ENCODE measurements at places on chromosomes 5 and 9. TPM values are rescaled to one million over a fixed set of nuclear protein-coding genes. Genes with fewer than 3 reads are reported as not detected.

- H3K27ac ChIP-seq = no peak overlapping the region
- H3K36me3 ChIP-seq = no peaks in the 10 kb centered on the region
- H3K4me1 ChIP-seq = no peaks in the 10 kb centered on the region
- H3K4me3 ChIP-seq = no peak overlapping the region
- no peaks in the 10 kb centered on the region for H3K27me3 ChIP-seq
These were observed 35.2 kb downstream of the FAT2 start for GRCh38 chr5:151555760-151556576.

STK32A gene
- total RNA-seq = 2.8 TPM

GRCh38 chr5:180644129-180644824 is 5.1 kb downstream of the FLT4 start:
- H3K36me3 ChIP-seq = no peaks in the 10 kb centered on the region
- H3K27me3 ChIP-seq = peaks cover 8% of the 10 kb centered on the region
- H3K4me3 ChIP-seq = no peak overlapping the region
- no peak overlapping the region for H3K27ac ChIP-seq

GRCh38 chr9:125409217-125409636 is 147.6 kb downstream of the GAPVD1 start:
- no peak overlapping the region for H3K4me3 ChIP-seq
- DNase-seq = no peak
- H3K36me3 ChIP-seq = no peaks in the 10 kb centered on the region
- H3K4me1 ChIP-seq = no peaks in the 10 kb centered on the region
- no peaks in the 10 kb centered on the region for H3K27me3 ChIP-seq

- no peak for DNase-seq
- H3K27ac ChIP-seq = no peak overlapping the region
- no peaks in the 10 kb centered on the region for H3K36me3 ChIP-seq
- no peak overlapping the region for H3K4me3 ChIP-seq
- H3K4me1 ChIP-seq = no peaks in the 10 kb centered on the region
- no peaks in the 10 kb centered on the region for H3K27me3 ChIP-seq
These were observed 157.9 kb upstream of the FBN2 start for GRCh38 chr5:128695791-128696530.

- H3K4me3 ChIP-seq = no peak overlapping the region
- no peaks in the 10 kb centered on the region for H3K27me3 ChIP-seq
- no peak for DNase-seq
- no peaks in the 10 kb centered on the region for H3K4me1 ChIP-seq
- no peaks in the 10 kb centered on the region for H3K36me3 ChIP-seq
These were observed 99.1 kb upstream of the ABCA1 start for GRCh38 chr9:105027084-105027483.

ADAMTSL2 gene
- under 0.01 TPM for total RNA-seq

- H3K4me3 ChIP-seq = no peak overlapping the region
- H3K27ac ChIP-seq = no peak overlapping the region
- H3K36me3 ChIP-seq = no peaks in the 10 kb centered on the region
- H3K27me3 ChIP-seq = no peaks in the 10 kb centered on the region
- no peaks in the 10 kb centered on the region for H3K4me1 ChIP-seq
These were observed 59.5 kb upstream of the PCSK1 start for GRCh38 chr5:96492459-96493047.

- H3K4me3 ChIP-seq = no peak overlapping the region
- H3K36me3 ChIP-seq = no peaks in the 10 kb centered on the region
- no peaks in the 10 kb centered on the region for H3K27me3 ChIP-seq
- no peak overlapping the region for H3K27ac ChIP-seq
- peak; percentile 43 for DNase-seq
These were observed 145.9 kb downstream of the YIPF5 start for GRCh38 chr5:144024545-144024944.

DNA sequence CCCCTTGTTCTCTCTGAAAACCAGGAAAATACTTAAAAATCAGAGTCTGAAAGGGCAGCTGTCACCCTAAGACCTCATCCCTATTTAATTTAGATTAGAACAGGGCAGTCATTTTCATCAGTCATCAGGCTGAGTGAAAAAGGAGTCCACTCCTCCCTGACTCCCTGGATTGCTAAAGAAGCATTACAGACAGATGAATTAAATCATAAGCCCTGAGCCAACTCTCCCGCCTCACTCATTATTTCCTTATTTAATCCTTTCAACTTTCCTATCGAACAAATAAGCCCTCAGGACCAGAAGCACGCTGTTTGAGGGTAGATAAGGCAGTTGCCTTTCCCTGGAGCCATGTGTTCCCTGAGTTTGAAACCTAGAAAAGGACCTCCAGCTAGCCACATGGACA is 201.9 kb upstream of the ANKRD55 start:
- no peaks in the 10 kb centered on the region for H3K27me3 ChIP-seq
- no peak for DNase-seq
- no peaks in the 10 kb centered on the region for H3K4me1 ChIP-seq
- H3K4me3 ChIP-seq = no peak overlapping the region
- no peaks in the 10 kb centered on the region for H3K36me3 ChIP-seq

DNA sequence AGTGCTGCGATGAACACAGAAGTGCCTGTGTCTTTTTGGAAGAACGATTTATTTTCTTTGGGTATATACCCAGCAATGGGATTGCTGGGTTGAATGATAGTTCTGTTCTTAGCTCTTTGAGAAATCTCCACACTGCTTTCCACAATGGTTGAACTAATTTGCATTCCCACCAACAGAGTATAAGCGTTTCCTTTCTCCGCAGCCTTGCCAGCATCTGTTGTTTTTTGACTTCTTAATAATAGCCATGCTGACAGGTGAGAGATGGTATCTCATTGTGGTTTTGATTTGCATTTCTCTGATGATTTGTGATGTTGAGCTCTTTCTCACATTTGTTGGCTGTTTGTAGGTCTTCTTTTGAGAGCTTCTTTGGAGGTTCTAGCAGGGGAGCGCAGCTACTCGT is 134.6 kb downstream of the TENT4A start:
- H3K27ac ChIP-seq = no peak overlapping the region
- H3K4me1 ChIP-seq = no peaks in the 10 kb centered on the region
- H3K4me3 ChIP-seq = no peak overlapping the region
- no peaks in the 10 kb centered on the region for H3K36me3 ChIP-seq
- DNase-seq = no peak

GRCh38 chr9:131811405-131811804 is 71.5 kb upstream of the RAPGEF1 start:
- H3K27ac ChIP-seq = no peak overlapping the region
- H3K4me3 ChIP-seq = no peak overlapping the region
- no peaks in the 10 kb centered on the region for H3K4me1 ChIP-seq
- DNase-seq = no peak
- H3K27me3 ChIP-seq = peaks cover 29% of the 10 kb centered on the region

MARCHF11 gene
- total RNA-seq = not detected

DNA sequence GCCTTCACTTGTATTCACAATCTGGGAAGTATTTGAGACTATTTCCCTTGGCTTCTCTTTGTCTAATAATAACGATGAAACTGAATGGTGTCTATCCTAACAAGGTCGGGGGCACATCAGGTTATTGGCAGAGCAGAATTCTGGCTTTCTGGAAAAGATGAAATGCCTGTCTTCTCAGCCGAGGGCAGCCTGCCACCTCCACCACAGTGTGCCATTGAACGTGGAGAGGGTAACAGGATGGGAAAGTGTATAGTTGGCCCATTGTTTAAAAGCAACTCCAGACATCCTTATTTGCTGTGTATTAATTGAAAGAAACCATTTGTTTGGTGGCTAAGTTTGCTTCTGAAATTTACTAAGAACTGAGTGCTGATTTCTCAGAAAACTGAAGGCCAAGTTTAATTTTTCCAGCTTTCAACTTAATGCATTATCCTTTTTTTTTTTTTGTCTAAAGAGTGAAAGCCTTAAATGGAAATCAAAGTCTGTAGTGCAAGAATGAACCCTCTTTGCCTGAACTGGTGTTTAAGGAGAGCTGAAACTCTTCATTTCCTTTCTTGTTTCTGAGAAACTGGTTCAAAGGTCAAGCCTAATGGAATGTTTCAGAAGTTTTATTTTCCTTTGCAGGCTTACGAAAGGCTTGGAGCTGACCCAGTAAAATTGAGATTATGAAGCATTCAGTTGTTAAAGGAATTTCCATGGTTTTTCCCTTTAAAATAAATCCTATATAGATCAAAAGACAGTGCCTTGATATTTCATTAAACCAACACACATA is 563.7 kb upstream of the DAP start:
- no peak overlapping the region for H3K4me3 ChIP-seq
- no peak for DNase-seq
- no peaks in the 10 kb centered on the region for H3K27me3 ChIP-seq
- H3K4me1 ChIP-seq = no peaks in the 10 kb centered on the region

PKD2L2 gene
- total RNA-seq = 0.26 TPM

S1PR3 gene
- 23.1 TPM for total RNA-seq

DNA sequence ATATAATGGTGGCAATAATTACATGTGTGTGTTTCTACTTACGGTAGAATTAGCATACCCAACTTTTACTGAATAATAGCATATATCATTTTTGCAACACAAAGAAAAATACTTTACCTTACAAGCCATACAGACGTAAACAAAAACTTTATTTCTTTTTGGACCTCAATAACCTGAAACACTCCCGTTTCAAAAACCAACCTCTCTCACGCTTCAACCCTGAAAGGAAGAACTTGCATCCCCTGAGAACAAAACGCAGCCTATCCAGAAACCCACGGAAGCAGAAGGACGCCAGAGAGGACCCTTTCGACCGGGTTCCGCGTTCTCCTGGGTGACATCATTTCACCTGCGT is at the start of gene RNF38:
RNF38 (minus strand) TSS at position 290 of the 352 bp plus-strand sequence; CDS start at position 129, 161 bp downstream.
- H3K4me1 ChIP-seq = peaks cover 6% of the 10 kb centered on the region
- peak within 1 kb of the TSS; percentile 76 for H3K4me3 ChIP-seq
- DNase-seq = no peak

DNA sequence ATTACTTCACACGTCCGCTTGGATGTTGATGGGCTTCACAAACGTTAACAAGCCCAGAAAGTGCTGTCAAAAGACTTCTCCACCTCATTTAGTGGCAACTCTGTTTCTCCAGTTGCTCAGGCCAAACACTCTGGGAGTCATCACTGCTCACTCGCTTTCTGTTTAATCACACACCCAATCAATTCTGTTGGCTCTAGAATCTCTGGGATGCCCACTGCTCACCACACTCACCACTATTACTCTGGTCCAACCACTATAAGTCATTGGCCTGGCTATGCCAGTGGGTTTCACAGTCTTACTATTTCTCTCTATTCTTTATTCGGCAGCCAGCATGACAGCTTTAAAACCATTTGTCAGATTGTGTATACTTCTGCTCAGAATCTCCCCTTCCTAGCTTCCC is 163.5 kb downstream of the KDM4C start:
- H3K4me3 ChIP-seq = no peak overlapping the region
- DNase-seq = no peak
- H3K36me3 ChIP-seq = no peaks in the 10 kb centered on the region
- no peak overlapping the region for H3K27ac ChIP-seq

GRCh38 chr9:99878651-99879050 is 27.8 kb upstream of the STX17 start:
- H3K27me3 ChIP-seq = no peaks in the 10 kb centered on the region
- no peak for DNase-seq
- no peaks in the 10 kb centered on the region for H3K4me1 ChIP-seq

NAIP gene
- 3.8 TPM for total RNA-seq

DNA sequence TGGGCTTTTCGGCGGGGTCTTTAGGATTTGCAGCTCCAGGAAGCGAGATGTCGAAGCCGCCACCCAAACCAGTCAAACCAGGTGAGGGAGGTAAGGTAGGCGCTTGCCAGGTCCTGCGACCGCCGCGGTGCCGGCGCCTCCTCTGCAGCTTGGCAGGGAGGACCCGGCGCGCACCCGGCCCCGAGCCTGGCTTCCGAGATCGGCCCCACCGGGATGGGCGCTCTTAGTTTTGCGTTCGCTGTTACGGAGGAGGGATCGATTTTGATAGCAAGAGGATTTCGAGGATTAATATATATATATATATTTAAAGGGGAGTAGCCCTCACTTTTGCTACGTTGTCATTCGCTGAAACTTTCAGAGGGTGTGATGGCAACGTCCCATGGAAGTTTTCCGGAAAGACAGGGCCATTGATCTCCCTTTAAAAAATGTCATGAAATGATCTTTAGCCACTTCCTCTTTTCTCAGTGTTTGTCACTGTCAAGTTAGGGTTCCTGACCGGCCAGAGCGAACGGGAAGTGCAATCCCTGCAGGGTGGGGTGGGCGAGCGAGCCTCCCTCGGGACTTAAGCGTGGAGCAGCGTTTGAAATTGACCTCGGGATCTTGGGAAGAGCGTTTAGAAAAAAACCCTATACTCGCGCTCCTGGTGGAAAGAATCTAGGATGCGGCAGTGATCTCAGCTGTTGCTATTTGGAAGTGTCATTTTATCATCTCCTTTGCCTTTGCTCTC is 495 bp downstream of the OSTF1 start:
- H3K36me3 ChIP-seq = no peaks in the 10 kb centered on the region
- H3K4me1 ChIP-seq = peaks cover 5% of the 10 kb centered on the region
- H3K27me3 ChIP-seq = no peaks in the 10 kb centered on the region
- peak overlapping the region; percentile 98 for H3K4me3 ChIP-seq
- peak overlapping the region; percentile 87 for H3K27ac ChIP-seq
- peak; percentile 65 for DNase-seq

DNA sequence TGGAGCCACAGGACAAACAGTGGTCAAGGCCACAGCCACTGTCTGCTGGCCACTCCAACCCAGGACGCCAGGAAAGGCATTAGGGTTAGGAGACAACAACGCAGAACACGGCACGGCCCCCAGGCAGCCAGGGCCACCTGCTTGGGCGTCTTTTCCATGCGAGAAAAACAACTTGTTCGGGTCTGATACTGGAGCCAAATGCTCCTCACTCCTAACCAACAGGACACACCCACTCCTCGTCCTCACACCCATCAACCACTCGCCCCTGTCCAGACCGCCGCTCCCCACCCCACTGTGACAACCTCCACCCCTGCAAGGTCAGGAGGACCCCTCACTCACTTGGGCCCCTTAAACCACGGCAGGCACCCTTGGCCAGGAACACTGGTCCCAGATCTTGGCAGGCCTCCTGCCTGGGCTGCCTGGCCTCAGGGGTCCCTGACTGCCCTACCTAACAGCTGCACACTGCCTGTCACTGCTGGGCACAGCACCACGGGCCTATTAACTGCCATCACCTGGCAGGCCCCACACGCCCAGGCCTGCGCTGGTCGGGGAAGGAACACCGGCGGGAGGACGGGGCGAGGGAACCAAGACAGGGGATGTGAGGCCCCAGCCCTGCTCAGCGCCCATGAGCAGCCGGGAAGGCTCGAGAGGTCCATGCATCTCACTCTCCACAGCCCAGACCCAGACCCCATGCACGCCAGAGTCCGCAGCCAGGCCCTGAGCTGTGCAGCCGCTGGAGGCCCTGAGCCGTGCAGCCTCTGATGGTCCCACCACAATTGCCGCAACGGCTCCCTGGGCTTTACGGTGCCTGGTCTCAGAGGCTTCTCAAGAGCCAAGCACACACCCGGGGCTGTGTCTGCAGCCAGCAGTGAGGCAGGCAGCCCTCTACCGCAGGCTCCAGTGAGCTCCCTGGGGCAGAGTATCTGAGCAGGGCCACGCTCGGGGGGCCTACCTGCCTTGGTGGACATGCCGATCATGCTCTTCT is 13.8 kb downstream of the CLPTM1L start:
- H3K36me3 ChIP-seq = peaks cover 15% of the 10 kb centered on the region
- H3K4me1 ChIP-seq = peaks cover 4% of the 10 kb centered on the region
- H3K27me3 ChIP-seq = no peaks in the 10 kb centered on the region
- H3K27ac ChIP-seq = no peak overlapping the region
- DNase-seq = no peak
- H3K4me3 ChIP-seq = no peak overlapping the region

GRCh38 chr9:32737378-32737777 is 46.0 kb upstream of the TMEM215 start:
- no peaks in the 10 kb centered on the region for H3K4me1 ChIP-seq
- no peaks in the 10 kb centered on the region for H3K27me3 ChIP-seq
- no peak for DNase-seq
- H3K36me3 ChIP-seq = no peaks in the 10 kb centered on the region
- no peak overlapping the region for H3K27ac ChIP-seq

- peaks cover 39% of the 10 kb centered on the region for H3K4me1 ChIP-seq
- peaks cover 4% of the 10 kb centered on the region for H3K36me3 ChIP-seq
- DNase-seq = no peak
- no peaks in the 10 kb centered on the region for H3K27me3 ChIP-seq
These were observed 33.5 kb downstream of the ABLIM3 start for GRCh38 chr5:149174847-149175234.

All from fibroblast of lung (primary cell).